ENCODE measurements at places on chromosomes 6 and 20.
A peak's percentile ranks its signal among the peaks of the same experiment; 100 is the strongest.

DNA sequence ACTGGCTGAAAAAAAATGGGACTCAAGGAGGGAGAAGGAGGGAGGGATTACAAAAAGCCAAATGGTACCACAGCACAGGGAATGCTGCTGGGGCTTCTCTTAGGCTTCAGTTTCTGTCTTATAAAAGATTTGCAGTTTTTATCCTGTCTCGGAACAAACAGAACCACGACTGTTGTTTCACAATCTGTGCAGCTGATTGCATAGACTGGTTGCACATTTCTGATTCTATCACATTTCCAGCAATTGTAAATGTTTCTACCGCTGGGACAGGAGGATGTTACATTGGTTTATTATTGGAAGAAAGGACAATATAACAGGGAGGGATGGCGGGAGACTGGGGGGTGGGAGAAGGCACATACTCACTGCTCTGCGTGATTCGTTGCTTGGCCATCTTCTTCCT is 73.5 kb upstream of the ARID1B start:
- no peak for DNase-seq

DNA sequence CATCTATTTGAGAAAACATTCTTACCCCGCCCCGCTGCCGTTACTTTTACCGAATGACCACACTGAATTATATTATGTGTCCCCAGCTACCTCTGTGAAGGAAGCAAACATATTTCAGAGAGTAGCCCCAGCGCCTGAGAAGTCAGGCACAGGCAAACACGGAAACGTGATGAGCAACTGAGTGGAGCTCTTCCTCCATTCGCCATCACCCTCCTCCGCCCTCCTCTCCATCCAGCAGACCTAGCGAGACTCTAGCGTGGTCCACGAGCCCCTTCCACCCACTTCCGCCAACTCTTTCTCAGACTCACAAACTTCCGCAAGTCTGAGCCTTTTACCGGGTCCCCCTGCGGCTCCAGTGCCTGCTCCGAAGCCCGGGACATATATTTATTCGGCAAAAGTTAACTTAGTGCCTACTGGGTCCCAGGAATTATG is 582 bp downstream of the SNRPB start:
- DNase-seq = peak; percentile 75

DNA sequence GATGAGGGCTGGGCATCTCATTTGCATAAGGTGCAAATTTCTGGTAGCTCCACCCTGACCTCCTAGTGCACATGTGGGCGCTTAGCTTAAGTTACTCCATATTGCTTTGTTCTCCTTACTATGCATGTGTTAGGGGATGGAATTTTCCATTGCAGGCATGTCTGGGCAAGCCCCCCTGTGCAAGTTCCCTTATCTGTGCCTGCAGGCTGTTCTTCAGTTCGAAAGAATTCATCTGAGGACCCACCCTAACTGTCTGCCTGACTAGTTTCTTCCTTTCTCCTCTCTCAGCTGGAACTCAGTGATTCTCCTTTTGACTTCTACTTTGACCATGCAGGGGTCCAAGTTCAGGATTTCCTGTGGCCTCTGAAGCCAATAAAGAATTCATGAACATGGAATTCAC is 30.2 kb downstream of the CCDC170 start:
- DNase-seq = no peak

DNA sequence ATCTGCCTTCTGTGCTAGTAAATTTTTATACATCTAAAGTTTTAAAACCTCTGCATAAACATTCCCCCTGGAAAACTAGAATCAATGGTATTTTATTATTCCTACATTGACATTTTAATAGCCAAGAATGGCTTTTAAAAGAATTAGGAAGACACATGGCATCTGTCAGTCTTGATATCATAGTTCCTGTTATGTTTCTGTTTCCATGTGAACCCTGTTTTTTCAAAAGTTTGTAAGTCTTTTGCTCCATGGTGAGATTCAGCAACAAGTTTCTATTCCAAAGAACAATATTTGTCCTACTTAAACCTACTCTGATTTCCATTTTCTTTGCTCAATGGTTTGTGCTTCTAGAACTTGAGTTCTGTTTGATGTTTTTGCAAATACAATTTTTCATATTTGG is 95.2 kb downstream of the PLEKHG1 start:
- DNase-seq = no peak

DNA sequence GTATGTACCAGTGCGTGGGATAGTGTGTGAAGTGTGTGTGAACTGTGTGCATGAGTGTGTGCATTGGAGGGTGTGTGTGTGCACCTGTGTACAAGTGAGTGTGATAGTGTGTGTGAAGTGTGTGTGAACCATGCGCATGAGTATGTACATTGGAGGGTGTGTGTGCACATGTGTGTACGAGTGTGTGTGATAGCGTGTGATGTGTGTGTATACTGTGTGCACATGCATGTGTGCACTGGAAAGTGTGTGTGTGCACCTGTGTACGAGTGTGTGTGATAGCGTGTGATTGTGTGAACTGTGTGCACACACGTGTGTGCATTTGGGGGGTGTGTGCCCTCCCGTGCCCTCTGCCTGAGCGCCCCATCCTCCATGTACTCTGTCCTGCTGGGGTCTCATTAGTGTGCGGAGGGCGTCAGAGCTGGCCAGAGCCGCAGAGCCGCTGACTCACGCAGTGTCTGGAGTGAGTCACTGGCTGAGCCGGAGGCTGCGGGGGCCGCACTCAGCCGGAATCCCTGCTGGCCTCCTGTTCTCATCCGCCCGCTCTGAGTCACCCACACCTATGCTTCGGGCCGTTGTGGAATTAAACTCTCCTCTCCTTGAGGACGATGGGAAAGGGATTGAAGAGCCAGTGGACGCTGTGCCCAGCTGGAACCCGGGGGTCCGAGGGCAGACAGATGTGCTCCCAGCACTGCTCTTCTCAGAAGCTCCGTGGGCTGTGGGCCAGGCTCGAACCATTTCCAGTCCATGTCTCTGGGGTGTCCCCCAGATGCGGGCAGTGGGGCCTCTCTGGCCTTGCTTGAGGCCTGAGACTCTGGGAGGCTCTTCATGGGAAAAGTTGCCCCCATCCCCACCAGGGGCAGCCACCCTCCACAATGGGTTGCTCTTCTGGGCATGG is 27.3 kb upstream of the STX16 start:
- DNase-seq = peak; percentile 96

DNA sequence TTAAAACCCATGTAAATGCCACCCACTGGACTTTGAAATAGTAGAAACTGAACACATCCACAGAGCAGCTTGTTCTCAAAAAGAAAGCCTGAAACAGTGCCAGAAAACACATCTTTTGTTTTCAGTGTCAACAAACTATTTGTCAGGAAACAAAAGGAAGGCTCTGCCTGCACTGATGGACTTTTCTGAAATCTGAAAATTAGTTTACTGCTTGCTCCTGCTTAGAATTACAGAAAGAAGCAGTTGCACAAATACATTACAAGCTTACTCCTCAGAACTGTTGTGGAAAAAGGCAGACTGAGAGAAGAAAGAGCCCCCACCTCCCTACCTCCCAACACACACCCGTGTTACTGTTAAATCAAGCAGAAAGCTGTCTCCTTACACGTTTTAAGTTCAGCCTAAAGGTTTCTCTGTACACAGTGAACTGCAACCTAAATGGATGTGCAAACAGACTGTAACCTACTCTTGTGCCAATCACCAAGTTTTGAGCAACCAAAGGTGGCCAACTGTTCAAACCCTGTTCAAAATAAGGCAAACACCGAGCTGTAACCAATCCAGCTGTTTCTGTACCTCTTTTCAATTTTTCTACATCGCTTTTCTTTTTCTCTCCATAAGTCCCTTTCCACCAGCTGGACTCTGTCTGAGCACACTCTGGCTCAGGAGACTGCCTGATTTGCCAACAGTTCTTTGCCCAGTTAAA is 43.7 kb downstream of the FRK start:
- no peak for DNase-seq

DNA sequence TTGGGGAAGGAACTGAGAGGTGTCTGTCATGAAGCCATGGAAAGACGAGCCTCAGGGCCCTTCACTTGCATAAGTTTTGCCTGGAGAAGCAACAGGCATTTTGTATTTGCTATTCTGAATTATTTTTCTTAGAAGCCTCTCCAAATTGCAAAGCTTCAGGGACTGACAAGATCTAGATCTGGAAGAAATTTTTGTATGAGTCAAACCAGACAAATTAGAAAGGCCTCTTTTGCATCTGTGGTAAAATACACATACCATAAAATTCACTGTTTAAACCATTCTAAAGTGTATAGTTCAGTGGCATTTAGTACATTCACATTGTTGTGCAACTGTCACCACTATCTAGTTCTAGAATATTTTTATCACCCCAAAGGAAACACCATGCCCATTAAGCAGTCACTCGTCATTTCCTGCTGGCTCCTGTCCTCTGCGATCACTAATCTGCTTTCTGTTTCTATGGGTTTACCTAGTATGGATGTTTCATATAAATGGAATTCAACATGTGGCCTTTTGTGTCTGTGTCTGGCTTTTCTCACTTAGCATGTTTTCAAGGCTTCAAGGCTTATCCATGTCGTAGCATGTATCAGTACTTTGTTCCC is 269.1 kb downstream of the PHF3 start:
- DNase-seq = peak; percentile 98

GRCh38 chr6:34056305-34057108 is 89.4 kb downstream of the GRM4 start:
- no peak for DNase-seq

DNA sequence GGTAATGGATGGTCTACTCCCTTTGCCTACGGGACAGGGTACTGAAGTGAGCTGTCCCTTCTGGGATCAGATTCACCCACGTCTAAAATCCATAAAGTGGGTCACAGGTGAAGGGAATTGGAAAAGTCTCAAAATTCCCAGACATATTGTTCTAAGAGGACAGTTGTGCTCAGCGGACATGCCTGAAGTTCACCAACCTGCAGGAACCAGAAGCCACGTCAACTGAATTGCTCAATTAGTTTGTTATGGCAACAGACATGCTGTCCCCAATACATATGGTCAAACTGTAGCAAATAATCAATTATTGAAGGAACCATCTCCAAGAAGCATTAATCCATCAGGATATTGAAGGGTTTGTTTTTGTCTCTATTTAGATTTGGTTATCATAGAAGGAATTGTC is 190.2 kb downstream of the FRK start:
- no peak for DNase-seq

DNA sequence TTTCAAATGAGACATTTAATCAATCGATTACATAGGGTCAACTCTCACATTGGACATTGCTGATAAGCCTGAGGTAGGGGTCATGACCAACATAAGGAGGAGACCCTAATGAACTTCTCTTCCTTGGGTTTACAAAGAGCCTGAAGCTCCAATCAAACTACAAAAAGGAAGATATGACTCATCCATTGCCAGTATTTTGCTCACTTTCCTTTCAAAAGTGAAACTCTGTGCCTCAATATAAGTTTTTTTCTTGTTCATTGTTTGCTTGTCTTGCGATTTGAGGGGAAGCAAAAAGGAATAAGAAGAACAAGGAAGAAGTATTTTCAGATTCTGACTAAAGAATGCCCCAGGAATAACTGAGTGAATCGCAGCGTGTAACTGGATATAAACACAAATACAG is 38.8 kb upstream of the KHDRBS2 start:
- DNase-seq = no peak

GRCh38 chr20:20010639-20011500 is 6.3 kb upstream of the NAA20 start:
- DNase-seq = peak; percentile 93

DNA sequence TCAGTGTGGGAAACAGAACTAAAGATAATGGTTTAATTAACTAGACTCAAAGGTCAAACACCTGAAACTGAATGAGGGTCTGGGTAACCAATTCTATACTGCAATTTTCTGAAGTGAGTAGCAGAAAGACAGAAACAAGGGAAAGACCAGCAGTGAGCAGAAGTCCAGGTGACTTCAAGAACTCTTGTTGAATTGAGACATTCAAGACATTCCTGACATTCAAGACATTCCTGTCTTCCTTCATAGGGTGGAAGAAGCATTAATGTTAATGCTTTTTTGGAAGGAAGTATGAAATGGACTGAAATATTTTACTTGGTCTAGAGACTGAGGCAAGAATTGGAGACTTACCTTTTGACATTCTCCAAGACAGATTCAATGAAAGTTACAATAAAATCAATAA is 529.9 kb upstream of the MMS22L start:
- no peak for DNase-seq

All from mesenchymal stem cell (in vitro differentiated cells and primary cell).